ENCODE measurements at places on chromosomes 4 and X.

GRCh38 chrX:49792376-49792775 lies 36.7 kb upstream of the PAGE4 start:
- DNase-seq, result no peak

DNA sequence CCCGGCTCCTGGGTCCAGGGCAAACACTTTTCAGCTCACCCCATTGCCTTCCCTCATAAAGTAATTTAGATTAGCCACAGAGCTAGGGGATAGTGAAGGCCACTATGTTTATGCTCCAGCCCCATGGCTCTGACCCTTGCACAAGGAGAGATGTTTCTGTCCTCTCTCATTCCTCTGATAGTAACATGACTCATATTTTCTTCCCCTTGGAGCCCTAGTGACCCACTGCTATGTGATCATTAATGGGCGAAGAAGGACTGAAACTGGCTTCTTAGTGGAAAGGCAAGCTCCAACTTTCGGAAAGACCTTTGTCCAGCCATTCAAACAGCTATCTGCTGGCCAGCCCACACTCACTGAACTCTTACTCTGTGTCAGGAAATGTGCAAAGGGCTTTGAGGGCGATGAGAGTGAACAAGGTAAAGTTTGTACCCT lies 12.3 kb downstream of the CLDN2 start:
- DNase-seq, result no peak

DNA sequence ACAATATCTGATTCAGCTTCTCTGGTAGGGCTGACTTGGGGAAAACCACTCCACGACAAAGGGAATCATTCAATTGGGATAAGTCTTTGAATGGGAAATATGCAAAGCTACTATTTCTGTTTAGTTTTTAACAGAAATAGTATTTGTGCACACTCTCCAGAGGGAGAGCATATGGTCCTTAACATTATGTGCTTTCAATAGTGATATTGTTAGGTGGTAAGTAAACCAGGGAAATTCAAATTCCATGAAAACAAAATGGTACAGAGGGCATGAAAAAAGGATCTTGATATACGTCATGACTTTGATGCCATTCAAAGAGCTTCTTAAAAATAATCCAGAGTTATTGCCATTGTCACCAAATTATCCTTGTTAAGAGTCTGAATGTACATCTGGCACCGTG lies 47.1 kb upstream of the CITED1 start:
- no peak for DNase-seq

- peak; percentile 38 for DNase-seq
Observed at GRCh38 chr4:18366892-18367291, 345.3 kb upstream of the LCORL start.

DNA sequence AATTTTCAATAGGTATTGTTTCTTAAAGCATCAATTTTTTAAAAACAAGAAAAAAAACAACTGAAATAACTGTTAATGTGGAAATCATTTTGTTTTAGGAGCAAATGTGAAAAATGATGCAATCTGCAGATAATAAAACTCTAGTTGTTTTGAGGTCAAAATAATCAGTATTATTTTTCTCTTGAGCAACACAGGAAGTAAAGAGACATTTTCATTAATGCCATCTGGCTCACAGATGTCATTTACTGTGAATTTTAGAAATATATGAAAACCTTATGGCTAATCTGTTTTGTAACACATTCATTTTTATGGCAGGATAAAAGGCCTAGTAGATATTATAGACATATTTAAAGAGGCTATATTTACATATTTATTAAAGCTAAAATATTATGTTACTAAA lies 141.6 kb downstream of the PCDH18 start:
- peak; percentile 67 for DNase-seq

DNA sequence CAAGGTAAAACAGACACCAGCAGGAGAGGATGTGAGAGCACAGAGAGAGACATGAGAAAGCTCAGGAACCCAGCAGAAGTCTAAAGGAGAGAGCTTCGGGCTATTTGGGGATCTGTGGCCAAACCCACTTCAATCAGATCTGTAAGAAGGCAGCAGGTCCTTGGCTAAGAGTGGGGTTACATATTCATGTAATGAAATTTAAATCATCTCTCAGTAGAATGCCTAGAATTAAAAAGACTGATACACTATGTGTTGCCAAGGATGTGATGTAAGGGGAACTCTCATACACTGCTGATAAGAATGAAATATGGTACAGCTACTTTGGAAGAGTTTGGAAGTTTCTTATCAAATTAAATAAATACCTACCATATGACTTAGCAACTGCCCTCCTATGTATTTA lies 35.8 kb downstream of the PDE5A start:
- no peak for DNase-seq

DNA sequence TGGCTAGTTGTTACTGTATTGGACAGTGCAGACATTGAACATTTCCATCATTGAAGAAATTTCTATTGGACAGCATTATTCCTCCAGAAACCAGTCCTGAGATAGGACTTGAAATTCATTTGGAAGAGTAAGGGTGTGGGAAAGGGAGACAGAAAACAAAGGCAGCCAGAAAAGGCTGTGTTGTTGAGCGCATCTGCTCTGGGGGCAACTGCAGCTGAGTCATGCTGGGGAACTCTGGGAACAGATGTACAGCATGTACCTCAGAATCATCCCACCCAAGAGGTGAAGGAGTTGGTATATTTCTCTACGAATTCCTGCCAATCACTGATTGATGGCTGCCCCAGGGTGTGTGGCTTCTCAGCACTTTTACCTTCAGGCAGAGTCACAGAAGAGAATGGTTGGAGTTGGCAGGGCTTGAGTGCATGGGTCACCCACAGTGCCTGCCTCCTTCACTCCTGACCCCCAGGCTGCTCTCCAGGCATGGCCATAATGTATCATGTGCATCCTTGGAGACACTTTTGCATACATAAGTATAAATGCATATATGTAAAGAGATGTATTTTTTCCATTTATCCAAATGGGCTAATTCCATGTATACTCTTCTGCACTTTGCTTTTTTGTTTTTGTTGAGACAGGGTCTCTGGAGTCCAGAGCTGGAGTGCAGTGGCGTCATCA lies 39.4 kb downstream of the GEMIN8 start:
- no peak for DNase-seq

GRCh38 chrX:12567857-12568256 lies 223.4 kb upstream of the PRPS2 start:
- no peak for DNase-seq

DNA sequence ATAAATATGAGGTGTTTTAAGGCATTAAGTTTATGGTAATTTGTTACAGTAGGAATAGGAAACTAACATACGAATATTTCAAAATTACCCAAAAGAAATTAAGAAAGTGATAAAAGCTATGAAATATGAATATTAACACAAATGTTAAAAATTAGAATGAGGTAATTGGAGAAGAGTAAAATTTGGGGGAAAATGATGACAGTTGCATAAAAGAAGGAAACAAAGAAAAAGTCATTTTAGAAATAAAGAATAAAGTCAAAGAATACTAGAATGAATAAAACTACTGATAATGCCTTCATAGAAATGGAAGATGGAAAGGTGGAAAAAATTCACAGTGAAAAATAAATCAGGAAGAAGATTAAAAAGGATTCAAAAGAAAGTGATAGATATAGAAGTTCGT lies 522.9 kb upstream of the NR3C2 start:
- no peak for DNase-seq

GRCh38 chrX:41580423-41581064 lies 108.2 kb upstream of the GPR34 start:
- no peak for DNase-seq

- peak; percentile 0 for DNase-seq
Observed at GRCh38 chrX:66731398-66731797, 92.5 kb upstream of the EDA2R start.

- no peak for DNase-seq
Observed at GRCh38 chr4:110787707-110788106, 164.8 kb upstream of the PITX2 start.

DNA sequence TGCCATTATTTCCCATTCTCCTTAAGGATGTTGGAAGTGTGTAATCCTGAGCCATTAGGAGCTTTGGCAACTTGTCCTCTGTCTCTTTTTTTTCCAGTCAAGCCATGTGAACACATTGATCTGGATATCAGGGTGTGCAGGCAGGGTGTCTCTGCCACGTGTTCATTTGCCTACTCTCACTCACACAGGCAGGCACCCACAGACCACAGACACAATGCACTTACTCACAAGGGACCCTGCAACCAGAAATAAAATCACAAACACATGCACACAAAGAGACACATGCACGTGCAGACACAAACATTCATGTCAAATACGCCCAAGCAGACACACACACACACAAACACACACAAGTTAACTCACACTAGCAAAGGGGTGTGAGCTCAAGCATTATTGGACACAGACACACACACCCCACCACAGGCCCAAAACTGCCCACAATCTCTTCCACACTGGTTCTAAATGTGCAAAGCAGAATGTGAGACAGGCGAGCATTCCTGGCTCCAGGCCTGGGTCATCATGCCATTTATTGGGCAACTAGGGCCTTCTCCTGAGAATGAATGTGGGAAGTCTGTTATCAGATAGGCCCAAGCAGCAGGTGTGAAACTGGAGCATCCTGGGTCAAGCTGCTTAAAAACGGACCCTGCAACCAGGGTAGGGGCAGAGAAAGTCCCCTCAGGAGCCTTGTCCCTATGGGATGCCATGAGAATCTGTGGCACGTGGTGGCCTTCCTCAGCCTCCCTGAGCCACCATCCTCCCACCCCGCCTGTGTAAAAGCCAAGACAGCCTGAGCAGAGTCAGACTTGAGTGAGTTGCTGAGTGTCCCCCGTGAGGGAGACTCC lies 63.4 kb downstream of the NBDY start:
- no peak for DNase-seq

DNA sequence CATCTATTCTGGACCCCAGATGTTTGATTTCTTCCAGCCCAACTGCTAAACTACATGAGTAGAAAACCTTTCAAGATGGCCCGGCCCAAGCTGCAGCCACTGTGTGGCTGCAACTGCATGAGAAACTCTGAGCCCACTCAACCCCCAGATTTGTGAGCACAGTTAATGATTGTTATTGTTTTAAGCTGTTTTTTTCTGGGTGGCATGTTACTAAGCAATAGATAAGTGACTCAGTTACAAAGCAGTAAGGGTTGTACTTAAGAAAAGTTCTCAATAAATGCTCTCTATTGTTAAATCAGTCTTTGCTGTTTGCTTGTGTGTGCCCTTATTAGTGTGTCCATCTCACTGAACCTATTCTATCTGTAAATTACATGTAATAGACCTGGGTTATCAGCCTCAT lies 51.8 kb downstream of the GC start:
- no peak for DNase-seq

- DNase-seq, result no peak
Observed at GRCh38 chrX:13825178-13825762, 8.4 kb upstream of the GPM6B start.

DNA sequence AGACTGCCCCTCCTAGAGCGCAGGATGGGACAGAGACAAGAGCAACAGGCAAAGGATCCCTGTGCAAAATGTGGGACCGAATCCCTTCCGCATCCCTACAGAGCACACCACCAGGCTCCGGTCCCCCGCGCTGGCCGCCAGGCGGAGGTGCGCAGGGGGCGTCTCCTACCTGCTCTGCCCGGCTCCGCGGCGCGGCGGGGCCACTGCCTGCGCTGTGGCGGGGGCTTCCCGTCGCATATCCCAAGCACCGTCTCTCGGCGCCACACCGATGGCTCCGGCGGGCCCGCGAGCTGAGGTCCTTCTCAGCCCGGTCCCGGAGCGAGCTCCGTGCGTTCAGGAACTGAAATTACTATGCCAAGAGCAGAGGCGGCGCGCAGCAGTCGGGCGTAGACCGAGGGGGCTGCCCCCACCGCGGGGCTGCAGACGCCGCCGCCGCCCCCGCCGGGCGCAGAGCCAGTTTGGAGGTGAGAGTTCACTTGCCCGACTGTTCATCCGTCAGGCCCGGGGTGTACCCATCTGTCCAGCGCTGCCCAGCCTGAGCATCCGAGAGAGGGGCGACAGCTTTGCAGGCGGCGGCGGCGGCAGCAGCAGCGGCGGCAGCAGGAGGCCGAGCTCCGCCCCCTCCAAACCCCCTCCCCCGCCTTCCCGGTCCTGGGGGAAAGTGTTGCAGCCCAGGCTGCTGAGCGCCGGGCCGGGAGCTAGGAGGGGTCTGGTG lies at the start of gene GPRIN3:
Gene GPRIN3, minus strand, starts transcription at position 355 of the 715 bp plus-strand sequence. CDS start 57,690 bp downstream, outside the sequence.
- DNase-seq, result peak; percentile 17

DNA sequence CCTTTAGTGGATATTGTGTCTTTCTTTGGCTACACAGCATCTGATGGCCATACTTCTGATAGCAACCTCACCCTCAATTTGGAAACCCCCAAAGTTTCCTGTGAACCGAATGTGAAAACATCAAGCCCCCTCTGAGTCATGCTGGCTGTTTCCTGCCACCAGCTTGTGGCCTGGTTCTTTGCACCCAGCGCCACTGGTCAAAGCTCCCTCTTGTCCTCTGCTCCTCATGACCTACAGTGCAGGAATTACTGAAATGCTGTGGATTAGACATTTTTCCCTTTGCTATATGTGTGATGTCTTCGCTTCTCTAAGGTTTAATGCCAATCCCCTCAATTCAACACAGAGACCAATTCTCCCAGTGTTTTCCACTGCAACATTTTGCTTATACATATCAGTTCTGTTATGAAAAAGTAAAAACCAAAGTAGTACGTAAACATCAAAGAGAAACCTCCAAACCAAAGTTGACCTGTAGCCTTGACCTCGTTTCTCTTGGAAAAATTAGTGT lies 224.0 kb upstream of the TENM3 start:
- DNase-seq, result no peak

DNA sequence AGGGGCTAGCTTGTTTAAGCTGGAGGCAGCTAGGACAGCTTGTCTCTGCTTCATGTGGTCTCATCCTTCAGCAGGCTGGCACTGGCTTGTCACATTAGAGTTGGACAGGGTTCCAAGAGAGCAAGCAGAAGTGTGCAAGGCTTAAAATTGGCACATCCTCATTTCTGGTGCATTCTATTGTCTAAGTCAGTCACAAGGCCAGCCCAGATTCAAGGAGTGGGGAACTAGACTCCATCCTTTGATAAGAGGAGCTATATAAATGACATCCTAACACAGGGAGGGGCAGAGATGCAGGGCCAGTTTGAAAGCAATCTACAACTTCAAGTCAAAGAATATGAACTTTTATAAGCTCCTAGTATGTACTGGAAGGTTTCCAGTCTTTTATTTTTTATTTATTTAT lies 313.2 kb downstream of the PTTG2 start:
- DNase-seq, result no peak

DNA sequence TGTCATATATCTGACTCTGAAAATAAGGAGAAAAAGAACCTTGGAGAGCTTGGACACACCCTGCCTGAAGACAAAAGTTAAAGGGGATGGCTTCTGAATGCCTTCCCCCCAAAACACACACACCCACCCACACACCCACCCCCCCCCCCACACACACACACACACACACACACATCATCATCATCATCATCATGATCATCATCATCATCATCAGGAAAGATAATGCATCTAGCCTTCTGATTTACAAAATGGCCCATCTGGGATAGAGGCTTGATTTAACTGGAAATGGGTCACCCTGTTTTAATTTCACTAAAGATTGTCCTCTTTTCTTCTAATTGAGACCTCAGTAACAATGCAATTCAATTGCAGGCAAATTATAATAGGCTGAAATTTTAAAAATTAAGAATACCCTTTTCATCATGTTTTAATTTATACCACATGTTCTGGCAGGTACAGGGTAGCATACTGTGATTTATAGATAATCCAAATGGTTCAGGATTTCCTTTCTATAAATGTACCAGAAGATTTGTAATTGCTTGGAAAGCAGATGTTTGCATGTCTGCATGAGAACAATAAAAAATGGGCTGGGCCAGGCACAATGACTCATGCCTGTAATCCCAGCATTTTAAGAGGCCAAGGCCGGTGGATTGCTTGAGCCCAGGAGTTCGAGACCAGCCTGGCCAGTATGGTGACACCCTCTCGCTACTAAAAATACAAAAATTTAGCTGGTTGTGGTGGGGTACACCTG lies 56.5 kb downstream of the TRIM2 start:
- DNase-seq, result no peak

- DNase-seq, result no peak
Observed at GRCh38 chr4:128716338-128716737, 93.2 kb upstream of the JADE1 start.
